ENCODE measurements at places on chromosomes 16 and 17. TPM values are rescaled to one million over a fixed set of nuclear protein-coding genes. Genes with fewer than 3 reads are reported as not detected.

DNA sequence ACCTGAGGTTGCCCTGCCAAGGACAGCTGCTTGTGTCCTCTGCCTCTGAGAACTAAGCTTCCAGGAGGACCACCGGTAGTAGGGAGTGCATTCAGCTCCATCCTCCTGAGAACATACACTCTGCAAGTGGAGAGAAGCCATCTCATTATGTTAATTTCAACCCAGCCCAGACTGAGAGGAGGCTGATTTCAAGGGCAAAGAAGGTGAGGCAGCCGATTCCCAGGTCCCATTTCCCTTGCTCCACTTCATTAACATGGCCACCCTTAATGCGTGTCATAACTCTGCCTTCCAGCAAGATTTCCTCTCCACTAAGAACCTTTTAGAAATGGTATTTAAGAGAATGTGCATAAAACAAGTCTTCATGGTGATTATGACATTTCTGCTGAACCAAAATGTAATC, 72.5 kb downstream of the CDH13 start:
- no peak for DNase-seq

The SLC47A2 gene
- not detected for total RNA-seq

- DNase-seq: no peak
Measured at GRCh38 chr16:49472598-49472997, 99.0 kb downstream of the C16orf78 start.

GRCh38 chr16:75506574-75506973, 11.3 kb upstream of the CHST6 start:
- DNase-seq: no peak

The SETD1A gene
- 32.8 TPM for total RNA-seq

GRCh38 chr17:78374631-78375274, 3.7 kb upstream of the PGS1 start:
- no peak for DNase-seq

The MYADML2 gene
- not detected for total RNA-seq

GRCh38 chr17:38508570-38508950, 80.3 kb downstream of the ARHGAP23 start:
- DNase-seq: no peak

GRCh38 chr17:40993839-40994238, at the start of gene KRTAP3-3:
KRTAP3-3 (minus strand) TSS chr17:40994164; CDS start chr17:40994097, 67 bp downstream.
- no peak for DNase-seq

The ESRP2 gene
- 0.40 TPM for total RNA-seq

The CCL3 gene
- 74.5 TPM for total RNA-seq

- no peak for DNase-seq
Measured at GRCh38 chr17:69454051-69454450, 39.6 kb downstream of the MAP2K6 start.

The PLCG2 gene
- 449 TPM for total RNA-seq

The KRTAP2-3 gene
- not detected for total RNA-seq

The MYH2 gene
- not detected for total RNA-seq

DNA sequence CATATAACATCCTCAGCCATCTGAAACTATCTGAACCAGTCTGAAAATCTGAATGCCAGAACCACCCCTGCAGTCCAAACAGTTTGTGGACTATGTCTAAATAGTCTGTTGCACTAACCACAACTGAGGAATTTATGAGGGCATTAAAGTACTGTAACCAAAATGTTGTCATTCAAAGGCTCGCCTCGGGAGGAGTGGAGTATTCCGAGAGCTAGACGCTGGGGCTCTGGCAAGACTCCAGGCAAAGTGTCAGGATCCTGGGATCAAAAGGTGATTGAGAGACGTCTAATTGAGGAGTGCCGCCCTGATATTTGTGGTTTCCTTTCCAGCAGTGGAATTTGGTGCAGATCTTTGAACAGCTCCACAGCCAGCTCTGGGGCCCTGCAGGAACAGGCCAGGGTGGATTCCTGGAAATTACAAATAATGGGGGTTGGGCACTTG, 142.9 kb upstream of the MYOCD start:
- DNase-seq: no peak

DNA sequence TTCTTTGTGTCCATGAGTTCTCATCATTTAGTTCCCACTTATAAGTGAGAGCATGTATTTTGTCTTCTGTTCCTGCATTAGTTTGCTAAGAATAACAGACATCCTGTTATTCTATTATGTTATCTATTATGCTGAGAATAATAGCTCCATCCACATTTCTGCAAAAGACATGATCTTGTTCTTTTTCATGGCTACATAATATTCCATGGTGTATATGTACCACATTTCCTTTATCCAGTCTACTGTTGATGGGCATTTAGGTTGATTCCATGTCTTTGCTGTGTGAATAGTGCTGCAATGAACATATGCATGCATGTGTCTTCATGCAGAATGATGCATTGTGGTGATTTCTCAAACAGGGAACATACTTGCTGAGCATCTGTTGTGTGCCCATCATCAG, 21.4 kb downstream of the PIK3R5 start:
- no peak for DNase-seq

The INCA1 gene
- total RNA-seq: 0.17 TPM

DNA sequence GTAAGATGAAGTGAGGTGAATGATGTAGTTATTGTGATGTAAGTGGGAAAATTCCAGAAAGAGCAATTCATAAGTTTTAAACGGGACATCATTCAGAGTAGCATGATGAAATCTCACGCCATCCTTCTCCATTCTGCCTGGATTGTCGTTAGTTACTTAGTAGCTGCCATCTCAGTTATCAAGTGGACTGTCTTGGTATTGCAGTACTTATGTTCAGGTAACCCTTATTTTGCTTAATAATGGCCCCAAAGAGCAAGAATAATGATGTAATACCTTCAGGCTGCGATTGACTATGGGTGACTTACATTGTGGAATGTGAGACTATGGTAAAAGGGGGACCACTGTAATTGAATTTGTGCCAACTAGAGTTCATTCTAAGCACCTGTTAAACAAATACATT, 234.1 kb upstream of the TOM1L1 start:
- no peak for DNase-seq
